Activated B cell treated with CpG ODN at 0.5 μM for 24 hours (primary cell): ENCODE measurements at places on chromosomes 3 and 15.

DNA sequence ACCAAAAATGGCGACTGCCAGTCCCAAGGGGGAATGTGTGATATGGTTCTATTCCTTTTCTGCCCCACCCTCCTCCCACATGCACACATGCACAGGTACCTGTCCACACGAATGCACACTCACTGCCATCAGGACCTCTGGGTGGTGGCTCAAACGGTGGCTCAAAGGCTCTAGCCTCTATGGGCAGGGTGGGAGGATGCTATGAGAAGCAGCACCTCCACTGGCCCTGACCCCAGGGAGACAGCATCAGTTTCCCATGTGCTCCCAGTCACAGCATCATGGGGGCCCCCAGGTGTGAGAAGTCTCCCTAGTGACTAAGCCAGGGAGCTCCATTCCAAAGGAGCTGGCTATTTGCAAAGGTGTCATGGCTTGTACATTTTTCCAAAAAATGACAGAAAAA is 15.9 kb downstream of the SEMA3G start:
- H3K27me3 ChIP-seq: no peaks in the 10 kb centered on the region
- no peak for DNase-seq
- H3K36me3 ChIP-seq: no peaks in the 10 kb centered on the region

DNA sequence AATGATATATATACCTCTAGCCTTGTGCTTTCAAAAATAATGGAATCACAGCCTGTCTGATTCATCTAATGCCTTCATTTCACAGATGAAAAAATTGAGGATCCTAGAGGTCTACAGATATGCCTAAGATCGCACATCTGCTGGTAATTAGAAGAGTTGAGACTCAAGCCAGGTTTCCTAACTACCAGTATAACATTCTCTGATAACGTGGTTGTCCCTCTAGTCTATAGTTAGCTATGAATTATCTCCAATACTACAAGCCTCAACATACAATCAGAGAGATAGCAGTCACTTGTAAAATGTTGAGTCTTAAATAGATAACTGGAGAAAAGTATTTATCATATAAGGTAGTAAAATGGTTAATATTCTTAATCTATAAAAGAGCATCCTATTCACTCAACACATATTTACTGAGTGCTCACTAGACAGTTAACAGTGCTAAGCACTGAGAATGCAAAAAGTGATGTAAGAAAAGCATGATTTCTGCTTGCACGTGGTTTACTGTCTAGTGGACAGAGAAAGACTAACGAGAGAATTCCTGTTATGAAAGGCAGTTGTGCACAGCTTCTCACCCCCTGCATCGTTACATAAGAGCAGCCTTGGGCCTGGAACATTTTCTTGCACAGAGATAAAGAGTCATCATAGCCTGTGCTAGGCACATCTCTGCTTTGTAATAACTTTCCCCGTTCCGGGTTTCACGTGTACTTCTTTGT is 4.9 kb upstream of the ENTPD3 start:
- no peak for DNase-seq
- H3K27me3 ChIP-seq: peaks cover 25% of the 10 kb centered on the region
- no peak overlapping the region for H3K27ac ChIP-seq
- H3K4me3 ChIP-seq: no peak overlapping the region

GRCh38 chr15:76648732-76649444 is 256.3 kb downstream of the SCAPER start:
- no peak overlapping the region for H3K4me3 ChIP-seq
- no peak overlapping the region for H3K27ac ChIP-seq
- H3K27me3 ChIP-seq: no peaks in the 10 kb centered on the region
- no peak for DNase-seq

GRCh38 chr3:146637871-146638270 is 32.7 kb upstream of the PLSCR5 start:
- H3K27me3 ChIP-seq: no peaks in the 10 kb centered on the region
- DNase-seq: no peak
- H3K36me3 ChIP-seq: no peaks in the 10 kb centered on the region
- H3K4me3 ChIP-seq: no peak overlapping the region

DNA sequence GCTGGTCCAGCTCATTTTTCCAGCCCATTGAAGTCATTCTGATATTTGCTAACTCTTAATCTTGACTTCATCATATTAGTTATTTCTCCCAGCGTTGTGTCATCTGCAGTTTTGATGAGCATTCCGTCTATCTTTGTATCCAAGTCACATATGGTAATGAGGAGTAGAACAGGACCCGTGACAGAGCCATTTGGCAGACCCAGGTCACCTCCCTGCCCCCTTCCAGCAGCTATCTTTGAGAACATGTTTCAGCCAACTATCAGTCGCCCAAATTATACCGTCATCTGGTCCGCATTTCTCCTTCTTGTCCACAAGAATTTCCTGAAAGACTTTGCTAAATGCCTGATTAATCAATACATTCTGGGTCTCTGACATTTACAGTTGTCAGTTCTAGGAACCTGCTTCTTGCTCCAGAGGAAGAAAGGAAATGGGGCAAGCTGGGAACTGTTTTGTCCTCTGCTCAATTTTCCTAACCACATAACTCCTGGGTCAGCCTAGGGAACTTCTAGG is 347.1 kb upstream of the NR2E3 start:
- no peak for DNase-seq
- no peak overlapping the region for H3K4me3 ChIP-seq
- H3K36me3 ChIP-seq: no peaks in the 10 kb centered on the region

- no peak for DNase-seq
- no peak overlapping the region for H3K27ac ChIP-seq
- no peaks in the 10 kb centered on the region for H3K4me1 ChIP-seq
- H3K36me3 ChIP-seq: no peaks in the 10 kb centered on the region
- H3K27me3 ChIP-seq: peaks cover 3% of the 10 kb centered on the region
- H3K4me3 ChIP-seq: no peak overlapping the region
Observed at GRCh38 chr3:46517016-46517783, 19.4 kb downstream of the RTP3 start.

- no peaks in the 10 kb centered on the region for H3K27me3 ChIP-seq
- no peak for DNase-seq
- no peaks in the 10 kb centered on the region for H3K4me1 ChIP-seq
- H3K36me3 ChIP-seq: peaks cover 5% of the 10 kb centered on the region
Observed at GRCh38 chr15:80920271-80920699, 69.3 kb downstream of the MESD start.

DNA sequence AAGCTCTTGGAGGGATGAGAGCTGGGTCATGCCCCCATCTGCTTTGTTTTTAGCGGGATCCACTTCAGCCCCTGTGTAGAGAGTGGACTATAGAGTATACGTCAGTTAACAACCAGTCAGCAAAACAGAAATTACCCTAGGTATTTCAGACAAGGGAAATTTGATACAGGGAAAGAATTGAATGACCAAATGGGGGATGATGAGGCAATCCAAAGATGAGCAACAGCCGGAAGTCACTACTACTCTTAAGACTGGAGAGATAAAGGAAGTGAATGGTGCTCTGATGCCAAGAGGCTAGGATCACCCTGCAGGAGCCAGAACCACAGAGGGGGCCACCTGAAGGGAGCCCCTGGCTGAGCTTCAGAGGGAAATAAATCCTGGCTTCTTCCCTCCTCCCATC is 1.7 kb upstream of the GPR62 start:
- no peak overlapping the region for H3K27ac ChIP-seq
- peaks cover 19% of the 10 kb centered on the region for H3K27me3 ChIP-seq
- DNase-seq: no peak
- H3K4me3 ChIP-seq: no peak overlapping the region
- no peaks in the 10 kb centered on the region for H3K36me3 ChIP-seq

GRCh38 chr15:69384626-69385598 is 29.2 kb upstream of the KIF23 start:
- H3K27ac ChIP-seq: no peak overlapping the region
- H3K4me1 ChIP-seq: no peaks in the 10 kb centered on the region
- H3K27me3 ChIP-seq: peaks cover 2% of the 10 kb centered on the region
- no peaks in the 10 kb centered on the region for H3K36me3 ChIP-seq

GRCh38 chr15:38608682-38609081 is 44.1 kb upstream of the RASGRP1 start:
- H3K4me1 ChIP-seq: peaks cover 43% of the 10 kb centered on the region
- DNase-seq: no peak
- H3K27ac ChIP-seq: no peak overlapping the region
- no peaks in the 10 kb centered on the region for H3K27me3 ChIP-seq

GRCh38 chr3:142021127-142021526 is 128.2 kb downstream of the TFDP2 start:
- peaks cover 9% of the 10 kb centered on the region for H3K4me1 ChIP-seq
- no peak overlapping the region for H3K4me3 ChIP-seq
- no peak overlapping the region for H3K27ac ChIP-seq
- H3K27me3 ChIP-seq: no peaks in the 10 kb centered on the region
- DNase-seq: no peak
- H3K36me3 ChIP-seq: peaks cover 7% of the 10 kb centered on the region

- no peak overlapping the region for H3K27ac ChIP-seq
- H3K4me3 ChIP-seq: no peak overlapping the region
- peaks cover 43% of the 10 kb centered on the region for H3K27me3 ChIP-seq
- no peak for DNase-seq
Observed at GRCh38 chr15:74983725-74984231, 11.6 kb upstream of the SCAMP5 start.

DNA sequence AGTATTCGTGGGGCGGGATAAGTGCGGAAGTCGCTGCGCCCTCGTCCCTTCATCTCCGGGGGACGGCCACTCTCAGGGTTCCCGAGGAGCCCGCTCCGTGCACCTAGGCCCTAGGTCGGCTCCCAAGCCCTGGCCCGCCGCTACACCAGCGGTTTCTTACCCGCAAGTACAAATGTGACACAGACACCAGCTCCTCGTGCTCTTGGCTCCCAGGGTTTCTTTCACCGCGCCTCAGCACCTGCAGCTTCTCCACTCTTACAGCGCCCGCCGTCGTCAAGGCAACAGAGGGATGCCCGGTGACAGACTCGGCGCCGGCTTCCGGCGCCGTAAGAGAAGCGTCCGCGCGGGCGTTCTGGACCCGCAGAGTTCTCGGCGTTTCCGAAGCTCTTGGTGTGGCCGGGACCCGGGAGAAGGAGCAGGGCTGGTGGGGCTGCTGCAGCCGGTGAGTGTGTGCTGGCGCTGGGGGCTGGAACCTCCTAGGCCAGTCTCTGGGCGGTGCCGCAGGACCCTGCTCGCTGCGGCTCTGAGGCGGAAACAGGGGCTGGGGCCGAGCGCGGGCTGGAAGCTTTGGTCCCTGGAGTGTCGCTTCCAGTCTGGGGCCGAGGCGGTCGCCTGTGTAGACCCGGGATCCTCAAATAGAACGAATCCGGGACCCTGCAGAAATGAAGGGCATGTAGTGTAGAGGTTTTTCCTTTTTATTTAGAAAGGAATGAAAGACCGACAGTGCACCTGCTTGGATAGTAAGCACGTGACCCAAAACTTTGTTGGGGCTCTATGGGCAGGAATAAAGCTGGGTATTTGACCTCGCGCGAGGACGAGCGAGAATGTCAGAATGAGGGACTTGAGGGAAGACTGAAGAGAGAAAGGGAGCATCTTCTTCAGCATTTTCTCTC is 155.4 kb upstream of the GOLGA6L4 start:
- DNase-seq: peak; percentile 18
- H3K27ac ChIP-seq: no peak overlapping the region
- peaks cover 51% of the 10 kb centered on the region for H3K27me3 ChIP-seq
- no peaks in the 10 kb centered on the region for H3K36me3 ChIP-seq
- peak overlapping the region; percentile 74 for H3K4me3 ChIP-seq
- H3K4me1 ChIP-seq: peaks cover 13% of the 10 kb centered on the region

DNA sequence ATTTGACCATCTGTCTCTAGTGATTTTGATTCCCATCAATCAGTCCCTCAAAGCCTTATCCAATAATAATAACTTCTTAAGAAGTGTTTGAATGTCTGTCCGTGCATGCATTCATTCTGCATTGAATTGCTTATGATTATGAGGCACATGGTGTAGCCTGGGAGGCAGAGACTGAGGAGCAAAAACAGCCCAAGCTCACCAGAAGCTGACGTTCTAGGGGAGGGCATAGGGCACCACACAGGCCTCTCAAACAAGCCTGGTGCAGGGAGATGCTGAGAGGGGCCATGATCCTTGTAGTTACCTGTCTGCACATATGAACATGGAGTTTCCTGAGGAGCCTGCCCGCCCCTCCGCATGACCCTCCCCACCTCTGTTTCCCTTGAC is 89.2 kb upstream of the POMGNT2 start:
- no peaks in the 10 kb centered on the region for H3K4me1 ChIP-seq

DNA sequence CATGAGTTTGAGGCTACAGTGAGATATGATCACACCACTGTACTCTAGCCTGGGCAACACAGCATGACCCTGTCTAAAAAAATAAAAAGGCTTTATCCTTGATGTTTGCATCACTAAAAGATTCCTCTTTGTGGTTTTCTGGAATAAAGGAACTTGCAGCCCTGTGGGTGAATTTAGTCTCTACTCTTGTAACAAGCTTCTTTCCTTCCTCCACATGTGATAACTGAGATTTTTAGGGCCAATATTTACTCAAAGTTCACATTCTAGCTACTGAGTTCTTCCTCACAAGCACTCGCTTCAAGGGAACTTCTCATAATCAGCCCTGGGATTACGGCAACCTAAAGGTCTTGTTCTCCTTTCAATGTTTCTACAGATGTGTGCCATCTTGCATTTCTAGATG is 24.6 kb downstream of the COMMD2 start:
- H3K36me3 ChIP-seq: no peaks in the 10 kb centered on the region
- H3K4me1 ChIP-seq: no peaks in the 10 kb centered on the region
- H3K27ac ChIP-seq: no peak overlapping the region
- no peaks in the 10 kb centered on the region for H3K27me3 ChIP-seq
